ENCODE measurements at places on chromosomes 4 and X.

DNA sequence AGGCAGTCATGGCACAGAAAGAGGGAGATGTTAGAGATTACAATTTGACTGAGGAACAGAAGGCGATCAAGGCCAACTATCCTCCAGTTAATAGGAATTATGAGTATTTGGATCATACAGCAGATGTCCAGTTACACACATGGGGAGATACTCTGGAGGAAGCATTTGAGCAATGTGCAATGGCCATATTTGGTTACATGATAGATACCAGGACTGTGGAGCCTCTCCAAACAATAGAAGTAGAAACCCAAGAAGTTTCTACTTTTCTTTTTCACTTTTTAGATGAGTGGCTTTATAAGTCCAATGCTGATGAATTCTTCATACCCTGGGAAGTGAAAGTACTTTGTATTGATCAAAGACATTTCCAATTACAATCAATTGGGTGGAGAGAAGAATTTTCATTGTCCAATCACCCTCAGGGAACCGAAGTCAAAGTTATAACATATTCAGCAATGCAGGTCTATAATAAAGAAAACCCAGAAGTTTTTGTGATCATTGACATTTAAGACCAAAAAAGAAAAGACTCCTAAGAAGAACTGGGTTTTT, 139.1 kb downstream of the MAB21L2 start:
- DNase-seq = no peak

- DNase-seq = no peak
Observed at GRCh38 chr4:129094347-129094746, 1.0 kb upstream of the SCLT1 start.

DNA sequence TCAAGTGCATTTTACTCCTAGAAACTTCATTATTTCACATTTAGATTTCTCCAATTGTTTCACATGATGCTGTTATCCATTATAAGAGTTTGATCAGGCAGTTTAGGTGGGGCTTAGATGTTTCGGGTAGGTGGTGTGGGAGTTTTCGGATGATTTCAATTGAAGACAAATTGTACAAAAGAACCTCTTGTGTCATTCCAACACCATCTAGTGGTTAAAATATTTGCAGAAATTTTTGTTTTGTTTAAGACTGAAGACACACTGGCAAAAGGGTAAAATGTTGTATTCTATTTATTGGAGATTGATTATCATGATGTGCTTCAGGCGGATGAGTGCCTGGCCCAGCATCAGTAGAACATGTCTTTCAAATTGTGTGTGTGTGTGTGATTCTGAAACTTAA, 212.7 kb downstream of the SH3BGRL start:
- DNase-seq = no peak

DNA sequence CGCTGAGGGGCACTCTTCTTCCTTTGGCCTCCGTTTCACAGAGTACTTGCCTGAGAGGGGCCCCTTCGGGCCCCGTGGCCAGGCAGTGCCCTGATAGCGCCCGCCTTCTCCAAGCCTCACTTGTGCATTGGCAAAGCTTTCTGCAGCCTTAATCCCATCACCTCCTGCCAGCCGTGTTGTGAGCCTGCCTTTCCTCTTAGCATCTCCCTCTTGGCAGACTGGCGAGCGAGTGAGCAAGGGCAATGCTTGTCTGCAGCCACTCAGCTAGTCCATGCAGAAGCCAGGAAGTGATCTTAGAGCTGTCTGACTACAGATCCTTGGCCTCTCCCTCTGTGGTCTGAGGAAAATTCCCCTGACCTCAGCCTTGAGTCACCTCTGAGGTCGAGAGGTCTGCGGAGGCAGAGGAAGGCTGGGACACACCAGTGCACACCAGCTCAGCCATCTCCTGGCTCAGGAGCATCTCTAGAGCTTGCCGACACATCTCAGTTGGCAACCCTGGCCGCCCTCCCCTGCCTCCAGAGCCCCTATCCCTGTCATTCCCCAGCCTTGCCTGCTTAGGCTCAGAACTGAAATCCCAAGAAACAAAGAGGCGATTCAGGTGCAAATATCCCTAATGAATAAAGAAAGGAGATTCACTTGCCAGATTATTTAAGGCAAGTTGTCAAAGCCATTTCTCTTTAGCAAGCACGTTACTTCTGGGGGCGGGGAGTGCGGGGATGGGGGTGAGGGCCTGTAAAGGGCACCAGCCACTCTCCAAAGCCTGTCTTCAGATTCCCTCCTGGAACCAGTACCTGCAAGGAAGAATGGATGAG, 143.5 kb upstream of the MAMLD1 start:
- DNase-seq = no peak

DNA sequence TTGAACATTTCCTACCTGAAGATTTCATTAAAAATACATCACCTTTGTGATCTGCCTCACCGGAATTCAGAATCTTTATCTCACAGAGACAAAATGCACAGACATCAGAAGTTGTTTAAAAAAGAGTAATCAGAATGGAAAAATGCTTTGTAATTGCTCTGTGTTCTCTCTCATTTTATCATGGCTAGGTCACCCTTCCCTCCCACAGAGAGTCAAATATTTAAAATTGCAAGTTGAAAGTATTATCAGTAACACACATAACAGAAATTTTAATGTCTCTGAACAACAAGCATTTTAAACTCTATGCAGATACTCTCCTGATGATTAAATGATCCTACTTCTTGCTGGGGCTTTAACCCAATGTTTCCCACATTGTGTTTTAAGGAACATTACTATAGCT, 362.0 kb downstream of the CBLL2 start:
- DNase-seq = no peak

Measured in activated gamma-delta T cell treated with anti-CD3 and anti-CD28 coated beads, Interleukin-2, amount 50 U/mL, for 16 hours (primary cell).